ENCODE measurements at places on chromosomes 2 and 18.

DNA sequence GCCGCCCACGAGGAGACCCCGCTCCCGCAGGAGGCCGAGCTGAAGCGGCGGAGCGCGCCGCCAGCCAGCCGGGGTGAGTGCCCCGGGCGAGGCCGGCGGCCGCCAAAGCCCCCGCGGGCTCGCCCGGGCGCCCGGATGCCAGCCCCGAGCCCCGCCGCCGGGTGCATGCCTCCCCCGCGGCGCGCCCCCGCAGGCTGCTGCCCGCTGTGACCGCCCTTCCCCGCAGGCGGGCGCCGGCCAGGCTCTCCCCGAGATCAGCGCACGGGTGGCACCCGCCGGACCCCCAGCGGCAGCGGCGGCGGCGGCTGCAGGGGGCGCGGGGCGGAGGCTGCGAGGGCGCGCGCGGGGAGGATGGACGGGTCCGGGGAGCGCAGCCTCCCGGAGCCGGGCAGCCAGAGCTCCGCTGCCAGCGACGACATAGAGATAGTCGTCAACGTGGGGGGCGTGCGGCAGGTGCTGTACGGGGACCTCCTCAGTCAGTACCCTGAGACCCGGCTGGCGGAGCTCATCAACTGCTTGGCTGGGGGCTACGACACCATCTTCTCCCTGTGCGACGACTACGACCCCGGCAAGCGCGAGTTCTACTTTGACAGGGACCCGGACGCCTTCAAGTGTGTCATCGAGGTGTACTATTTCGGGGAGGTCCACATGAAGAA is 470 bp downstream of the KCNF1 start:
- no peak for DNase-seq

DNA sequence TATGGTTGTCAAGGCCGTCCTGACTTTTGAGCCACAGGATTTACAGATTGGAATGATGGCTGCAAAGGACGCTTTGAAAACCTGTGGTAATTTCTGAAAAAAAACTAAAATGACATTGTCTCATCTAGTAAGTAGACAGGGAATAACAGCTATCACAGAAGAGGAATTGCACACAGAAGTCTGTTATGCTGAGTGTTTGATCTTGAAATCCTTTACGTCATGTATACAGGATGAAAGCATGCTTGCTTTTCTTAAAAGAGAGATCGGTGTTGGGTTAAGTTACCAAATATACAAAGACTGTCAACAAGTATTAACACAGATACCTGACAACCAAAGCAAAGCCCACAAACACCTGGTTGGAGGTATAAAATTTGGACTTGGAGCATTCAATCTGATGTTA is 12.6 kb upstream of the SRSF7 start:
- DNase-seq: no peak

DNA sequence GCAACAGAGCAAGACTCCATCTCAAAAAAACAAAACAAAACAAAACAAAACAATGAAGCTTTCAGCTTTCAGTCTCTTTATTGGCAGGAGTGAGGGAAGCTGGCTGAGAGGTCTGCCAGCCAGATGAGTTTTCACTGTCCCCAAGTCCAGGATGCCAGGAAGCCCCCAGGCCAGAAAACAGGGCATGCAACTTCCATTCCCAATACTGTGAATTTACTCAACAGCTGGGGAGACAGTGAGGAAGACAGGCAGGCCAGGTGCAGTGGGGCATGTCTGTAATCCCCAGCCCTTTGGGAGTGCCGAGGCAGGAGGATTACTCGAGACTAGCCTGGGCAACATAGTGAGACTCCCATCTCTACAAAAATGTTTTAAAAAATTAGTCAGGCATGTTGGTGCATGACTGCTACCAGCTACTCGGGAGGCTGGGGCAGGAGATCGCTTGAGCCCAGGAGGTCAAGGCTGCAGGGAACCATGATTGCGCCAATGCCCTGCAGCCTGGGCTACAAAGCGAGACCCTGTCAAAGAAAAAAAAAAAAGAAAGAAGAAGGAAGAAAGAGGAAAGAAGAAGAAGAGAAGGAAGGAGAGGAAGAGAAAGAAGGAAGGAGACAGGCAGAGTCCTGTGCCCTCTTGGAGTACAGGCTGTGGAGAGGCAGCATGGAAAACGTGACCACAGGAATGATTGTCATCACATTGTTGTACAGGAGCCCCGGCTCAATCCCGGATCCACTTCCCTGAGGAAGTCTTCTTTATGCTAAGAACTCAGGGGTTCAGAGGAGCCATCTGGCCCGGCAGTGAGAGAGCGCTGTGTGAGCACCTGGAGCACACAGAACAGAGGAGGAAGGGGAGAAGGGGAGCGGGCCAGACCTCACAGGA is 29.2 kb upstream of the POMC start:
- DNase-seq: no peak

DNA sequence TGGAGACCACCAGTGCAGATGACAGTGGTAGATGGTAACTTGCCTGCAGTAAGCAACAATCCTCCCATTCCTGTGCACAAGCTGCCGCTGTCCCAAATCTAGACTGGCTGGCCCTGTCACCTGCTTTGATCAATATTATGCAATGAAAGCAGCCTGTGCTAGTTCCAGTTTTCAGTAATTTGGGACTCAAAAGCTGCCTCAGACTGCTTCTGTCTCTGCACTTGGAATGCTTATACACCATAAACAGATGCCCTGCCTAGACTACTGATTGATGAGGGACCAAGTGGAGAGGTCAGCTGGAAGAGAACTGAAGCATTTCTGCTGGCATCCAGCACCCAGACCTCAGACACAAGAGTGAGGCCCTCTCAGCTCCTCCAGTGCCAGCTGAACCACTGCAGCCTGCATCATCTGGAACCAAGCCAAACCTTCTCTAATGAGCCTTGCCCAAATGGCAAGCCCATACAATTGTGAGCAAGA is 24.9 kb downstream of the CCBE1 start:
- no peak for DNase-seq

GRCh38 chr2:50535256-50535655 is 496.7 kb downstream of the NRXN1 start:
- no peak for DNase-seq

DNA sequence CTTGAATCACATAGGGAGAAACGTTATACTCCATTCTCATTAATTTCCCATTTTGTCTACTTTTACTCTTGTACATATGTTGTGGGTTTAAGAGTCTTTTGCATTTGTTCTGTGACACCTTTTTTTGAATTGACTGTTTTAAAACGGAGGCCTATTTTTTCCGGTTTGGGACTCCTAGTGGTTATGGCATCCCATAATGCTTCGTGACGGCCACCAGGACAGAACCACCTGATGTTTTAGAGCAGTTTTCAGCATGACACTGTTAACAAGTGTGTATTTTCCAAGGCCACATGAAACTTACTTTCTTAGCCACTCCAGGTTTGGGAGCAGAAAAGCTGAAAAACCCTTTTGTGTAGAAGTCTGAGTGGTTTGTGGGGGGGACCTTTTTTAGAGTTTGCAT is 8.4 kb downstream of the SOX11 start:
- DNase-seq: no peak

GRCh38 chr2:4130651-4131050 is 427.3 kb downstream of the DCDC2C start:
- DNase-seq: no peak

DNA sequence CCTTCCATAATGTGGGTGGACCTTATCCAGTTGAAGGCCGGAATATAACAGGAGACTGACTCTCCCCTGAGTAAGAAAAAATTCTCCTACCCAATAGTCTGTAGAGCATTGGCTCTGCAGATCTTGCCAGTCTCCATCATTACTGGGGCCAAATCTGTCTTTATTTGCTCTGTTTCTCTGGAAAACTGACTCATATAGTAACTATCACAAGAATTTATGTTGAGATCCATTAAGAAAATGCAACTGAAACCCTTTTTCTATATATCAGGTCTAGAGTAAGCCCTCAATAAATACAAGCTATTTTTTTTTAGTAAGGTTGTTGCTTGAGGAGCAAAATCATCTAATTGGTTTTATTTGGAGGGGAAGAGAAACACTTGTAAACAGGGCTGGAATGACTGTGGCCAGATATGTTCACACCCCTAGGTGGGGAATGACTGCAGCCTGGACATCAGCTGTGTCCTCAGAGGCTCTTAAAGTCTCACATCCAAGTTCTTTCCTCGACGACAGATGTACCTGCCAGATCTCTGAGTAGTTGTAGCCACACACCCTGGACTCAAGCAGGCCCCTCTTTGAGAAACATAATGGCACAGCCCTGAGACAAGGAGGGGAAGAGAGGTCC is 339.7 kb downstream of the TNS1 start:
- DNase-seq: no peak

DNA sequence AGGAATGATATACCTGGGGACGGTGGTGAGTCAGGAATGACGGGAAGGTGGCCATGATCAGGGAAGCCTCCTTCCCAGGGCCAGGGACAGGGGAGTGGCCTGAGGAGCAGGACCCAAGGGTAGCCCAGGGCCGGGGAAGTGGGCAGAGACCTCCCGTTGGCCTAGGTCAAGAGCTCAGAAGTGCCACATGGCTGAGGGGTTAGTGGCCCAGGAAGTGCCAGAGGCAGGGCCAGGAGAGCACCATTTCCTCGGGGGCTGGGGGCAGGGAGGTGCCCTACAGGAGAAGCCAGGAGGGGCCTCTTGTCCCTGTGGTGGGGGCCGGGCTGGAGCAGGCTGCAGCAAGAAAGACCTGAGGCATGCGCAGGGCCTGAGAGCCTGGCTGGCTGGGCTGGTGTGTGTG is 152.3 kb upstream of the ZSWIM2 start:
- no peak for DNase-seq

DNA sequence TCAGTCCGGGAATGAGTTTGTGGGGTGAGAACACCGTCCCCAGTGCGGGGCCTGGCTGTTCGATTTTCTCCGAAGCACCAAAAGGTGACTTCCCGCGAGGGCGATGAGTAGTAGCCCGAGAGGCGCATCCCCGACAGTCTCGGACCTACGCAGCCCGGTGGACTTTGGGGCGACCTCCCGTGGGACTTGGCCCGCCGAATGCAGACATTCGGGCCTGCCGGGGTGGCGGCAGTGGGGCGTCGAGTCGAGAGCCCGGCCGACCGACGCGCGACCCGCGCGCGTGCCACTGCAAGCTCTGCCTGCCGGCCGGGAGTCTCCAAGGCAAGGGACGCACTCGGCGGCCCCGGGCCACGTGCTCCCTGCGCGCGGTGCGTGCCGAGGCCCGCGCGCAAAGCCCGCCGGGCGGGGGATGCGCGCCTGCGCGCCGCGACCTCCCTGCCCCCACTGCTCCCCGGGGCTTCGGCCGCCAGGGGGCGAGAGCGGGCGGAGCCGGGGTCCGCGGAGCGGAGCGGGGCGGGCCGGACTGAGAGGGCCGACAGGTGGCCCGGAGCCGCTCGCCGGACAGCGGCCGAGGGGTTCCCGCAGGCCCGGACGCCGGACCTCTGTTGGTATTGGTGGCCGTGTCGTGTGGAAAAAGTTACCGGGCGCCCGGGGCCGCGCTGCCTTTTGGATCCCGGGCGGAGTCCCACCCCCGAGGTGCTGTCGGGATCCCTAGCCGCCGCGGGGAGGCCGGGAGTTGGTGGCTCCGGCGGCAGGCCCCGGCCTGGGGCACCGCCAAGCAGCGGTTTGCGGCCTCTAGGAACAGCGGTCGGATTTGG is 1.9 kb downstream of the PTMA start:
- peak; percentile 84 for DNase-seq

DNA sequence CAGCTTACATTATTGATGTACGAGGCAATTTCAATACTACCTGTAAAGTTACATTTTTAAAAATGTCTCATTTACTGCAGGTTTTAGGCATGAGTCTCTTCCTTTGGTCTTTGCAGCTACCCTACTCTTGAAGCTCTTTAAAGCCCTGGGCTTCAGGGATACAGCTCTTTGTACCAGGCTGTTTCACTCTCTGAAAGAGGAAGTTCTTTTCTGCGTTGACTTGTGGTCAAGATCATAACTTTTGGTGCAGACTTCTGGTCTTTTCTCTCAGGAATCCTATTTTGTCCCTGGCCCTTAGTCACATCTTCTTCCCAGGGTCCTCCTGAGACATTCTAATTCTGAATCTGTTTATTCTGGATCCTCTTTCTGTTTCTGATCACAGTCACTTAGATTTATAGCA is 16.6 kb upstream of the HRH4 start:
- no peak for DNase-seq

- no peak for DNase-seq
Measured at GRCh38 chr2:213232649-213233437, 51.4 kb upstream of the SPAG16 start.

GRCh38 chr18:29397536-29397935 is 1220.6 kb upstream of the CDH2 start:
- DNase-seq: no peak

- no peak for DNase-seq
Measured at GRCh38 chr2:143686585-143687164, 557.5 kb downstream of the ARHGAP15 start.

- no peak for DNase-seq
Measured at GRCh38 chr2:79453918-79454317, 58.9 kb upstream of the CTNNA2 start.

DNA sequence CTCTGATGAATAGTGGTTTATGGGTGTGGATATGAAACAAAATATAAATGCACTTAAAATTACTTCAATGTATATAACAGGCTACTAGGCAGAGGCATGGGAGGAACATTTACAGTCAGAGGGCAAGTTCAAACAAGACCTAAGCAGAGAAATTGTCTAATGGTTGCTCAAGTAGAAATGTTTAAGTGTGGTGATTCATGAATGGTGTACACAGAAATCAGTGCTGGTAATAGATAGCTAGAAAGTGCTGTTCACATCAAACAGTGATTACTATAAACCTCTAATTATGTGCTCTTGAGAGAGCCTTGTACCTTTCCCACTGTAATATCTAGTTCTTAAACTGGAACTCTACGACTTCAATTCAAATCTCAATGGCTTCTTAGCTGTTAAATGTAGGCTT is 485.1 kb downstream of the NRXN1 start:
- DNase-seq: no peak

- DNase-seq: no peak
Measured at GRCh38 chr2:39545957-39546356, 108.9 kb upstream of the MAP4K3 start.

DNA sequence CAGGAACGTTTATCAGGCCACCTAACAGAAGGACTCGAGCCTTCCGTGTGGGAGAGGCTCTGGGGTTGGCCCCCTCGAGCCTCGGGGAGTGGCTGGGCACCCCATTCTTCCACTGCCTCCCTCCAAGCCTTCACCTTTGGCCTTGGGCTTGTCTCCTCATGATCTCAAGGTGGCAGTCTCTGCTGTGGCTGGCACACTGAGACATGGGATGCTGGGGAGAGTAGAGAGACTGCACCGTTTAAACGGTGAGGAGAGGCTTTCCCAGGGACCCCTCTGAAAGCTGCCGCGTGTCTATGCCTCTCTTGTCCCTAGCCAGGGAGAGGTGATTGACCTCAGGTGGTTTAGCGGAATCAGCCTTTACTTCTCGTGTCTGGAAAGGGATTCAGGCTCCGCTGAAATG is 71.0 kb downstream of the DCDC2C start:
- DNase-seq: no peak

Measured in colonic mucosa (tissue), 4 donors.